NCI-H1048 (cell line): ENCODE measurements at places on chromosomes 2 and 18.
A peak's percentile ranks its signal among the peaks of the same experiment; 100 is the strongest.

DNA sequence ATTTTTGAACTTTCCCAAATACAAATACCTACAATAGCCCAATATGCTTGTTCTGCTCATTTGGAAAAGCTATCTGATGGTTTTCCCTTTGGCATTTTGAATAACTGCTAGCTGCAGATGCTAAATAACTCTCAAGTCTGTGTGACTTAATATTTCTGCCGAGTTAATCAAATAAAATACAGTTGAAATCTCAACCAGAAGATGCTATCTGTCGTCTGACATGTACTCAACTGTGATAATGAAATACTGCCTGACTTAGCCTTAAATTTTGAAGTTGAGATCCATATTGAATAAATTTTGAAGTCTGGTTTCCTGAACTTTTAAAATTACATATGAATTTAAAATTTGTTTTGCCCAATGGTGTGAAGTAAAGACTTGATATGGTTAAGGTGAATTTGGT, 204.4 kb upstream of the MEX3C start:
- DNase-seq: no peak

DNA sequence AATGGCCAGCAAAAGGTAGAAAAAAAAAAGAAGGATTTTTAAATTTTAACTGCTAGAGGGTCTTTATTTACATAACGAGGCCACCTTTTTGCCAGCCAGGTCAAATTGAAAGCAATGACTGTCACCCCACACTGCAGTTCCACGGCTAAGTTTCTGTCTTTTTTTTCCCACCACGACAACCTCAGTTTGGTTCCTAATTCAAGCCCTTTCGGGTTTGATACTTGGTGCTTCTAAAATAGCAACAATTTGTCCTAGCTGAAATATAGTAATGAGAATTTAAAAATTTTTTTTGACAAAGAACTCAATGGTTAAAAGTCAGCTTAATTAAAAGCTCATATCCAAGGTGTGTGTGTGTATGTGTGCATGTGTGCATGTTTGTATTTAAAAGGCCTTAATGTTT, 16.4 kb upstream of the NMS start:
- DNase-seq: no peak

- no peak for DNase-seq
Measured at GRCh38 chr2:211144078-211144477, 587.7 kb downstream of the CPS1 start.

GRCh38 chr2:175135177-175135576, 32.8 kb downstream of the ATF2 start:
- DNase-seq: no peak

GRCh38 chr2:135997380-135997779, 12.0 kb upstream of the DARS1 start:
- no peak for DNase-seq

- DNase-seq: no peak
Measured at GRCh38 chr2:111068435-111069058, 52.2 kb upstream of the BCL2L11 start.

DNA sequence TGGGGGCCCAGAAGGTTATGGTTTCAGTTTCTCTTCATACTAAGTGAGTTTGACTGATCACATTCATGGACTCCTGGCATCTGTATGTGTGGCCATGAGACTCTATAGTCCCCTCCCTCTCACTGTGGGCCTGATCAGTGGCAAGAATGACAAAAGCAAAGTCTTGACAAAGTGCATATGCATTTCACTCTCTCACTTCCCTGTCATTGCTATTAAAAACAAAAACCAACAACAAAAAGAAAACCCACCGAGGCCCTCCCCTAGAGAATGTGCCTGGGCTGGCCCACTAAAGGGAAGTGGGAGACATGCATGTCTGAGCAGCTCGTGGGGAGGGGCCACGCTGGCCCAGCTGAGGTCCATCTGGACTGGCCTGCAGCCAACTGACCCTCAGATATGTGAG, 600.1 kb upstream of the RAB6C start:
- DNase-seq: no peak

GRCh38 chr2:224909885-224910573, 132.2 kb downstream of the DOCK10 start:
- no peak for DNase-seq

- no peak for DNase-seq
Measured at GRCh38 chr2:147487978-147488289, 356.9 kb upstream of the ACVR2A start.

DNA sequence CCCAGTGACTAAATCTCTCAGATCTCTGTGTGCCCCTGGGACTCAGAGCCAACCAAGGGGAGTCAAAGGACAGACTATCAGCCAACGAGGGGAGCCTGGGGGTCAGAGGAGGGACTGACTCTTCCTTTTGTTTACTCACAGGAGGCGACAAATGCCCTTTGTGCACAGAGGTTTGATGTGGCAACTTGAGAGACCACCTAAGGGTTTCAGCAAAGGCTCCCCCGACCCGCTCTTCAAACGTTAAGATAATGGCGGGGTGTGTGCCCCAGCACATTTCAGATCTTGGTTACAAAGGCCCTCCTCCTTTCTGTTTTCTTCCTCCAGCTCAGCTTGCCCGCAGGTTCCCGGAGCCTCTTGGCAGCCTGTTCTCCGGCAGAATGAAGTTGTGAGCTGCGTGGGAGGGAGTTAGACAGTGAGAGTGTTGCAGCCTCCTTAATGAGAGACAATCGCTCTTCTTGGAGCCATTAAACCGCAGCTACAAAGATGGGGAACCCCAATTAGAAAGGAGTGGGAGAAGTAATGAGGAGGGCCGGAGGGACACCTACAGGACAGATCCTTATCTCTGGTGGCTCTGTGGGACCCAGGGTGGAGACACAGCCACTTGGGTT, 76.2 kb downstream of the KIAA2012 start:
- no peak for DNase-seq

GRCh38 chr2:183070942-183071844, 7.4 kb upstream of the DUSP19 start:
- no peak for DNase-seq

DNA sequence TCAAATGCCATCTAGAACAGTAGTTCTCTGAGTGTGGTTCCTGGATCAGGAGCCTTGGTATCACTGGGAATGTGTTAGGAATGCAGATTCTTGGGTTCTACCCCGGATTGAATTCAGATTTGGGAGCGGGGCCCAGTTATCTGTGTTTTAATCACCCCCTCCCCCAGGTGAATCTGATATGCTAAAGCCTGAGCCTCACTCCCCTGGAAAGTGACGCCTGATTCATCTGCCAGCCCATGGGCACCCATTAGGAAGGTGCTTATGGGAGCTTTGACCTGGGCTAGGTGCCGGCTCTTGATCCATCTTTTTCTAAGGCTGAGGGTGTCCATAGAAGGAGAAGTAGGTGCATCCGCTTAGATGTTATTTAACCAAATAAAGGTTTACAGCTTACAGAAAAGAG, 199.4 kb downstream of the NEDD4L start:
- DNase-seq: no peak

DNA sequence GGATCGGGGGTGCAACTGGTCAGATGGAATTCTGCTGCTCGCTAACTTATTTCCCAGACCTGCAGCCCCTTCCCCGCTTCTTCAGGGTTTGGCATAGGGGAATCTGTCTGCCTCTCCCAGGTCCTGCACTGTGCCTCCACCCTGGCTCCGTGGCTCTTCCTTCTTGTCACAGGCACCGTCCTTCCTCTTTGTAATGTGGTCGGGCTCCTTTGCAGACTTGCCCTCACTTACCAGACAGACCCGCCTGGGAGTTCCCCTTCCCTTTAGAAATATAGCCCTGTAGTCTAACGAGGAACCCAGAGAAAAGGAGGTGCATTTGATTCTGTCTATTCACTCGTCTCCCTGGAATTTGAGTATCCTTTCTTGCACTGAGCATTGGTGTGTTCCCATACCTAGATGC, 63.9 kb upstream of the PAX8 start:
- no peak for DNase-seq

GRCh38 chr2:144162652-144163051, 357.3 kb downstream of the ZEB2 start:
- DNase-seq: no peak

GRCh38 chr18:28961669-28962228, 784.8 kb upstream of the CDH2 start:
- DNase-seq: peak; percentile 20
